ENCODE measurements at places on chromosomes 6 and 20.
A peak's percentile ranks its signal among the peaks of the same experiment; 100 is the strongest.

DNA sequence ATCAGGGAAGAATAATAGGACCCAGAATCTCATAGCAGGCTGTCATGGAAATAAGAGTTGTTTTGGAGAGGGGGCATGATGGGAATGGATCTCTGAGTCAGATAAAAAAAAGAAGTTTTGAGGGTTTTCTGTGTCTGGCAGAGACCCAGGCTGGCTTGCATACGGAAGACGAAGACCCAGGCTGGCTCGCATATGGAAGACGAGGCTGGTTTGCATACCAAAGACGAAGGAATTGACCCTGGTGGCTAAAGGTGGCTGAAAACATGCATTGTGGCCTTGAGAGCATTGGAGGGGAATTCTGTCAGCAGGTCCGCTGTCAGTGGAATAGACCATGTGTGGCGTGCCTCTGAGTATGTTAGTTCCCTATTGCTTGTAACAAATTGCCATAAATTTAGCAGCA, 335.1 kb downstream of the BTBD3 start:
- no peak for DNase-seq

DNA sequence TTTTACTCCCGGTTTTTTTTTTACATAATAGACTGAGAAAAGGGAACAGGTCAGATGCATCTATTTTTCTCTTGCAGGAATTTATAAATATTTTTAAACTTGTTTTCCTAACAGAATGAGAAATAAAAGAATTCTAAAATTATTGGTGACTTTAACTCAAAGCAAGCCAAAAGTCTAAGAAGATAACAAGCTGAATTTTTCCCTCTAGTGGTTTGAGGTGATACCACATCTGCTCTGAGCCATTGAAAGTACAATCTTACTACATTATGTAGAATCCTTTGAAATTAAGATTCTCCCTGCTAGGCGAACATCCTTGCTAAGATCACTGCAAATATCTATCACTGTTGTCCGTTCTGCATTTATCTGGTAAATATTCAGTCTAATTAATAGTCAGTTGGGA, 10.7 kb upstream of the STMND1 start:
- DNase-seq = no peak

DNA sequence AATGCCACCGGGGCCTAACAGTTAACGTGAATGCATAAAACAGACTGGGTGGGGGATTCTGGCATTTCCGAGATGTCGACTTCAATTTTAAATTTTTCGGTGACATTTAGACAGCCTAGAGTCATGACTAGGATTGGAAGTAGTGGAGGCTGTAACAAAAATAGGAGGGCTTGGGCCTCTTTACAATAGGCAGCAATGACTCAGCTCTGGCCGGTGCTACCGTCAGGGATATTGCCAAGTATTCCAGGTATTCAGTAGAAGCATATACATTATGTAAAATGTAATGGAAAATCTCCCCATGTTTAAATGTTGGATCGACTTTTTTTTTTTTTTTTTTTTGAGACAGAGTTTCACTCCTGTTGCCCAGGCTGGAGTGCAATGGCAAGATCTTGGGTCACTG, 136.2 kb upstream of the STMND1 start:
- DNase-seq = no peak

- no peak for DNase-seq
Measured at GRCh38 chr6:98967616-98968015, 19.9 kb upstream of the FBXL4 start.

GRCh38 chr6:157644043-157644810, 178.8 kb upstream of the SNX9 start:
- no peak for DNase-seq

GRCh38 chr6:1695546-1696462, 86.1 kb downstream of the FOXC1 start:
- DNase-seq = no peak

- peak; percentile 63 for DNase-seq
Measured at GRCh38 chr20:32017711-32018251, 7.5 kb downstream of the CCM2L start.

GRCh38 chr6:126064748-126065401, 78.5 kb downstream of the TRMT11 start:
- DNase-seq = no peak

- DNase-seq = no peak
Measured at GRCh38 chr6:12635375-12635774, 81.2 kb upstream of the PHACTR1 start.

- no peak for DNase-seq
Measured at GRCh38 chr6:99333068-99333467, 16.4 kb downstream of the FAXC start.

- no peak for DNase-seq
Measured at GRCh38 chr6:20173833-20174792, 38.2 kb downstream of the MBOAT1 start.

DNA sequence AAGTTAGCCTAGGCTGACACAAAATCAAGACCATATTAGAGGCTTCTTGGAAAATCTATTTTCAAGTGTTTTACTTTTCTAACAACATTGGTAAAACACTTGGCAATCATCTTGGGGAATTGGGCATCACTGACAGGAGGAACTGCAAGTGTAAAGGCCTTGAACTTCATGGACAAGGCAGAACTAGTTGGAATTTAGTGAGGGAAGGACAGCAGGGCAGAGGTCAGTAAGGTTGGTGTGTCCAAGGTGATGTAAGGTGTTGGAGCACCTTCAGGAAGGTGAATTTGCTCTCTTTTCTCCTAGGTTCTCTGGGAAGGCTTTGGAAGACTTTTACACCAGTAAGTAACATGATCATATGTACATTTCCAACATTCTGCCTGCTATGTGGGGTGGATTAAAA, 1.5 kb upstream of the SLC17A4 start:
- DNase-seq = no peak

GRCh38 chr6:132734694-132735236, 20.9 kb upstream of the VNN1 start:
- DNase-seq = no peak

- DNase-seq = no peak
Measured at GRCh38 chr6:134984821-134985220, 34.9 kb upstream of the ALDH8A1 start.

DNA sequence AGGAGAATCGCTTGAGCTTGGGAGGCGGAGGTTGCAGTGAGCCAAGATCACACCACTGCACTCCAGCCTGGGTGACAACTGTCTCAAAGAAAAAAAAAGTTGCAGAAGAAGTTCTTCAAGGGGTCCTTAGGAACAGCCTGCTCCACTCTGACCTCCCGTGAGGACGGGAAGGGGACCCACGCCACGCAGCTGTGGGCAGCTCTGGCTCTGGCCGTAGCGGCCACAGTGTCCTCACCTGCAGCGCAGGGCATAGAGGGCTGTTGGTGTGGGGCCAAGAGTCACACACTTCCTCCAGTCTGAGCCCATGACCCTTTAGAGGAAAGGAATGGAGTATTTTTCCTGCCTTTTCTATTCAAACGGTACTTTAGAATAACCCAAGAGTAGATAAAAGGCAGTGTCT, 5.4 kb downstream of the NTSR1 start:
- DNase-seq = no peak

- no peak for DNase-seq
Measured at GRCh38 chr6:111657146-111657545, 51.5 kb upstream of the TRAF3IP2 start.

- DNase-seq = no peak
Measured at GRCh38 chr20:1663917-1664316, 6.3 kb upstream of the SIRPG start.

- DNase-seq = no peak
Measured at GRCh38 chr6:101832371-101832770, 438.9 kb downstream of the GRIK2 start.

- no peak for DNase-seq
Measured at GRCh38 chr6:167829513-167829912, 2.8 kb downstream of the AFDN start.

DNA sequence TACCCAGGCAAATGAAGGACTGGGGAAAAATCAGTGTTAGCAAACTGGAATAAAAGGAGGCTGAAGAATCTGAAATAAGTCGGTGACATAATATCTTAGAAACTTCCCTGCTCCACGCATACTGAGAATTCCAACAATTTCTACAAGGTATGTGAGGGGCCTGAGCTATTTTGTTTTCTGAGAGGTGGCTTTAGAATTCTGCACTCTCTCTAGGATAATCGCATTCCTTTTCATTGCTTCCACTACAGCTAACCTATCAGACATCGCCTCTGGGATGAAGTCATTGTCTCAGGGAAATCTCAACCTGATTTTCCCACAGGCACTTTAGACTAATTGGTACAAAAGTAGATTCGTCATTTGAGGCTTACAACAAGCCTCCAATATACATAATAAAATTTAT, 740.8 kb downstream of the PHF3 start:
- no peak for DNase-seq

DNA sequence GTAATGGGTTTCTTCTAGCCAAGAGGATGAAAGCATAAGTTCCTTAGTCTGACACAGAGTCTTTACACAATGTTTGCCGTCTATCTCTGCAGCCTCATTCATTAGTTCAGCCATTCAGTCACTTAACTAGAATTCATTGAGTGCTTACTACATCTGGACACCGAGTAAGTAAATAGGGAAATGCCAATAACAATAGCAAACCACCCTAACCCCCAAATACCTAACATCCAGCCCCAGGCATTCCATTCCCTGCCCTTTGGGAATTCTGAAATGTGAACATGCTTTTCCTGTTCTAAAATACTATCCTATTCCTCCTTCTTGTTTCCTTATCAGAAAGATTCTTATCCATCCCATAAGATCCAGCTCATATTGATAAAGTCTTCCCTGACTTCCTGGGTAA, 277.6 kb upstream of the RNF217 start:
- DNase-seq = no peak

GRCh38 chr6:133648581-133648980, 240.3 kb upstream of the TCF21 start:
- no peak for DNase-seq

GRCh38 chr6:119308048-119308570, 41.5 kb downstream of the MAN1A1 start:
- no peak for DNase-seq

DNA sequence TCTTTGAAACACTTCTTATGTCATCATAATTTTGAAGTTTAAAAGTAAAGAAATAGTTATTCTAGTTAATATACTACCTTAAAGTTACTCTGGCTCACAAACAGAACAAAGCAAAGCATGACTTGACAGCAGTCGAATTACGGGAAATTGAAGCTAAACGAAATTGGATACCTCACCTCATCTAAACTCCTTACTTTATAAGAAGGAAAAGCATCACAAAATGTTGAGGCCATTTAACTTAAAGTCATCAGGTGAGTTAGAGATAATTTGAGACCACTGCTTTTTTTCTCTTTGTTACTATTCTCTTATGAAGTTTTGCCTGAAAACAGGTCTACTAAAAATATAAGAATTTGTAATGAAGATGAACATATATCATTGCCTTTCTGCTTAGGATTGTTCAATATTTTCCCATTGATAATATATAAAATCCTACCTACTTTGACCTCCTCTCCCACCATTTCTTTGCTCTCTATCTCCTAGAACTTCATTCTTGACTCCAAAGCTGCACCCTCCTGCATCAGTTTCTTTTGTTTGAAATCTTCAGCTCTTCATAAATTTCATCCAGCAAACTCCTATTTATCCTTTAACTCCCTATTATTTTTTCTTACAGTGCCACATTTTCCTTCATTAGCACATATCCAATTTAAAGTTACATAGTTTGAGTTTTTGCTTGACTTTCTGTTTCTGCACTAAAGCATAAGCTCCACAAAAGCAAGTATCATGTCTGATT, 510.7 kb upstream of the ZNF337 start:
- DNase-seq = no peak

DNA sequence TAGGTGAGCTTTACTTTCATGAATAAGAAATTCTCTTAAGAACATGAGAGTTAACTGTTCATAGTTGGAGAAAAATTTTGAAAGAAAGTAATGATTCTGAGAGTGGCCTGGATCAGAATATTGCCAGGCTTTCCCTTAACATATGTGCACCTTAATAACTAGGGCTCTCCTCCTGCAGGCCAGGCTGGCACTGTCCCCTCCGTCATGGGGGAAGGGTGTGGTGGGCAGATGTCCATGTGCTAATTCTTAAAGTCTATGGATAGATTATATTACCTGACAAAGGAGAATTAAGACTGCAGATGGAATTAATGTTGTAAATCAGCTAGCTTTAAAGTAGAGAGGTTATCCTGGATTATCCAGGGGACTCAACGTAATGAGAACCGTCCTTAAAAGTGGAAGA, 10.9 kb upstream of the KLHL32 start:
- DNase-seq = no peak

DNA sequence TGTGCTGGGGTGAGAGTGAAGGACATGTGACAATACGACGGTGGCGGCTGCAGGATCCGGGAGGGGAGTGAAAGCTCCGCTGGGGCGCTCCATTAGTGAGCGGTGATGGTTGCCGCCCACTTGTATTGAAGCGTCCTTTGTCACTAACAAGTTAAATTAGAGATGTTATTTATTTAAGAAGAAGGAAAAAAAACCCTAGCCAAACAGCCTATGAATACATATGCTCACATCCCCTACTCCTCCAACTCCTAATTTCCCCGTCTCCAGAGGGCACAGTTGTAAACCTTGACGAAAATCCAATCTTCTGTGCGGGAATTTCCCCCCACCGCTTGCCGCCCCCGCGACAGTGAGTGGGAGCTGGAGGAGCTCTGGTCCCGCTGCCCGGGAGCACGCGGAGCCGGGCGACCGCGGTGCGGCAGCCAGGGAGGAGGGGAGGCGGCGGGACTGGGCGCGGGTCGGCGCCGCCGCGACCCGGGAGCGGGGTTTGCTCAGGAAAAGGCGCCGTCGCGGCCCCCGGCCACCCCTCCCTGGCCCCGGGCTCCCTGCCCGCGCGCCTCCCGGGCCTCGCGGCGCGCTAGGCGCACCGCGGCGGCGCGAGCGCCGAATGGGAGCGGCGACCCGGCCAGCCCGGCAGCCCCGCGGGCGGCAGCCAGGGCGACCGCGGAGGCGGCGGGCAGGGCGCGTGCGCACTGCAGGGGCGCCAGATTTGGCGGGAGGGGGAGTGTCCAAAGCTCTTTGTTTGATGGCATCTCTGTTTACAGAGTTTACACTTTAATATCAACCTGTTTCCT, at the start of gene MYB:
MYB (plus strand) TSS at position 767 of the 791 bp plus-strand sequence. CDS start 206 bp downstream, outside the sequence.
- DNase-seq = peak; percentile 79

DNA sequence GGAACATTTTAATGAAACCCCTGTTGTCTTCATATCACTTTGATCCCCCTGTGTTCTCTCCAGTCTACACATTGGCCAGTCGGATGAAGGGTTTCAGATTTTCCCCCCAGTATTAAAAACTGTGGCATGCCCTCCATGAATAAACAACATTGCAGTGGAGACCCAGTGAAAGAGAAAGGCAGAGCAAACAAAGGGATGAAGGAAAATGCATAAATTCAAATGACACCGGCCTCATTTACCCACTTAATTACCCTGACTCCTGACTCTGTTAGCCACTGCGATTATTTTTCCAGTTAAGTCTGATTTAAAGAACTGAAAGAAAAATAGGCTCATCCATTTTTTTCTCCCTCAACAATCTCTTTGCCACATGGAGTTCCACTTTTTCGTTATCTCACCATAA, 569.2 kb downstream of the TFAP2B start:
- DNase-seq = no peak
